ENCODE measurements at places on chromosomes 12 and 14.

- no peak for DNase-seq
Observed at GRCh38 chr14:55514819-55515490, 65.1 kb upstream of the KTN1 start.

- no peak for DNase-seq
Observed at GRCh38 chr12:3133405-3133783, 56.2 kb downstream of the TSPAN9 start.

DNA sequence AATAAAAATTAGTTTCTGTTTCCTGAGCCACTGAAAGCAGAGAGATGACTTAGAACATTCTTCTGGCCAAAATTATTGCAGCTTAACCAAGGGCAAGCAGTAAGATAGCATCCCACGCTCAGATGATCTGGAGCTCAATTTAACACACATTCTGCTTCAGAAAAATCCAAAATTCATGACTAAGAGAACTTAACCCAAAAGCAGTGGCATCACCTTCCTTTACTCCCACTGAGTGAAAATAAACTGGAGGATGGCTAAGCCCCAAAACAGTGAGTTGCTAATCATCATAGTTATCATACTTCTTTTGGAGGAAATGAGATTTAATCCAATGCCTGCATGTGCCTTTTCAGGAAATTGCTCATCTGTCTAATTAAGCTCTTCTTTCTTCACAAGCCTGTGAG, 195.4 kb downstream of the DUSP6 start:
- DNase-seq: no peak

DNA sequence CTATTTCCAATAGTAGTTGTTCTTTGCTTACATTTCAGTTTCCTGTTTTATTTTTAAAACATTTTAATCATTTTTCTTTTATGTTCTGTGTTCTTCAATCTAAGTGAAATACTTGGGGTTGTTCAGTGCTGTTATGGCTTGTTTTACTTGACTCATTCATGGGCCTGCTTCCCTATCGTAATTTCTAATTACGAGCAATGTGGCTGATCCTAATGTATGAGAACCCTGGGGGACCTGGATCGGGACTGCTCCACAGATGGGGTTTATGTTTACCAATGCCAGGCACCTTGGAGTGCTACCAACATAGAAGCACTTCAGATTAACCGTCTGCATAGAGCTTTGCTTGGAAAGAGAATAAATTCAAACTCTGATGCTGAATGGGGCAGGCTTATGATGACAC, 29.8 kb downstream of the TECPR2 start:
- no peak for DNase-seq

DNA sequence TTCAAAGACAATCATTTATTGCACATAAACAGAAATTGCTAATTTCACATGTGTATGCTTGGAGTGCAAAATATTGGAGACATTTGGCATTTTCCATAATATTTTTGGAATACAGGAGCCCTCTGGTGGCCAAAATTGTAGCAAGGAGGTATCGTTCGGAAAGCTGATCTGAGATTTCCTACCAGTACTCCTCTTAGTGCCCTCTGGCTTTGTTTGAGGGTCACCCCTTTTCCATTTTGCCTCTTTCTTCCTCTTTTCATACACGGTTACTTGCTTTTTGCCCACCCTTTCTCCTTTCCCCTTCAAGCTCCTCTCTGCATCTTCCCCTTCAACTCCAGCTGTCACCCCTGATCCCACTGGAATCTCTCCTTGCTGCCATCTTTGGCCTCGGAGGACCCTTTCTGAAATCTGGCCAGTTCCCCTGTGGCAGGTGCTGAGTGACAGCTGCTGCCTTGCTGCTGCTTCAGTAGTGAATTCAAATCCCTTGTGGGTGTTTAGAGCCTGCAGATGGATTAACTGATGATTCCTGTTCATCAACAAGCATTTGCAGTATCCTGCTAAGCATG, 164.6 kb upstream of the PARP11 start:
- DNase-seq: no peak

- no peak for DNase-seq
Observed at GRCh38 chr14:102264355-102264754, 40.6 kb downstream of the MOK start.

GRCh38 chr14:72610831-72611200, 283.1 kb downstream of the DPF3 start:
- DNase-seq: no peak

GRCh38 chr14:100895411-100895810, 8.1 kb downstream of the RTL1 start:
- DNase-seq: no peak

- no peak for DNase-seq
Observed at GRCh38 chr14:100898465-100898864, 5.1 kb downstream of the RTL1 start.

- no peak for DNase-seq
Observed at GRCh38 chr12:94980577-94980976, 22.9 kb downstream of the NDUFA12 start.

GRCh38 chr14:102993523-102993922, 63.8 kb downstream of the CDC42BPB start:
- DNase-seq: no peak

- DNase-seq: no peak
Observed at GRCh38 chr14:54848910-54849309, 53.7 kb downstream of the GCH1 start.

GRCh38 chr12:124927201-124928094, 13.0 kb upstream of the UBC start:
- DNase-seq: peak; percentile 89

GRCh38 chr14:96808619-96809406, 11.6 kb downstream of the VRK1 start:
- DNase-seq: no peak

DNA sequence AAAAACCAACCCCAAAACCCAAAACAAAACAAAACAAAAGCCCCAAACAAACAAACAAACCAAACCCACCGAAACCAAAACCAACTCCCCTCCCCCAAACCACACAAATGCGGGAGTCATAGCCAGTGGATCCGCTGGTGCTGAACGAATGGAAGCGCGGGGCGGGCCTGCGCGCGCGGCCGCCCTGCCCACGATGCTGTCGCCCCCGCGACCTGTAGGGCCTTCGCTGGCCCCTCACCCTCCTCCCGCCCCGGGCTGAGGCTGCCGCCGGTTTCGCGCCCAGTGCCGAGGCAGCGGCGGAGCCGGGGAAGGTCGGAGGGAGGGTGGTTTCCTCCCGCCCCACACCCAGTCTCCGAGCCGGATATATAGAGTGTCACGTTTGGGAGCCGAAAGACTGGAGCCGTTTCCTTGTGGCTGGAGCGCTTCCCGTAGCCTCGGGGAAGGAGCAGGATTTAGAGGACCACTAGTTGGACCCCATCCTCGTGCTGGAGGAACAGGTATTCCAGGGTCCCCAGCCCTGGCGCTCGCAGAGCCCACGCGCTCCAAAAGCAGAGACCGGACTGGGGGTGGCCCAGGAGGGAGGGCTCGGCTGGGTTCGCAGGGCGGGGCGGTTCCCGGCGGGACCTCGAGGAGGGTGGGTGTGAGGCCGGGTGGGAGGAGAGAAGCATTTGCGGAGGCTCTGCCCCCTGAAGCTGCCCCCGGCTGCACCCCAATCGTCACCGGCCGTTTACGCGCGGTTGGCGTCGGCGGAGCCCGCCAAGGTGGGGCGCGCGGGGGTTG, at the start of gene FAR2:
Gene FAR2 (plus strand): TSS at position 368 of the 780 bp plus-strand sequence. CDS start 121,172 bp downstream, outside the sequence.
- peak; percentile 45 for DNase-seq

DNA sequence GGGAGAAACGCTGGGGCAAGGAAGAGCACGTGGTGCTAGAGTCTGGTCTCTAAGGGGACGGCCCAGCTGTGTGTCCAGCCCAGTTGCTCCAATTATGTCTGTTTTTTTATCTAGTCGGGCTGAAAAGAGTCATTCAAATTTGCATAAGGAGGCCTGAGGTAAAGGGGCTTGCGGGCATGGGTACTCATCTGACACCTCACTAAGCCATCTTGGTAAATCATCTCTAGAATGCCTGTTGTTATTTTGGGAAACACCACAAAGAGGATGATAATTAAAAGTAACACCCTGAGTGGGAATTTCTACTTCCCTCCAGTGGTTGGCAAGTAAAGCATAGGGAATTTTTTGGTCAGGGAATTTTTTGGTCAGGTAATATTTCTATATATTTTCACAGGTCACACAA, 196.1 kb upstream of the ALG10B start:
- DNase-seq: no peak

DNA sequence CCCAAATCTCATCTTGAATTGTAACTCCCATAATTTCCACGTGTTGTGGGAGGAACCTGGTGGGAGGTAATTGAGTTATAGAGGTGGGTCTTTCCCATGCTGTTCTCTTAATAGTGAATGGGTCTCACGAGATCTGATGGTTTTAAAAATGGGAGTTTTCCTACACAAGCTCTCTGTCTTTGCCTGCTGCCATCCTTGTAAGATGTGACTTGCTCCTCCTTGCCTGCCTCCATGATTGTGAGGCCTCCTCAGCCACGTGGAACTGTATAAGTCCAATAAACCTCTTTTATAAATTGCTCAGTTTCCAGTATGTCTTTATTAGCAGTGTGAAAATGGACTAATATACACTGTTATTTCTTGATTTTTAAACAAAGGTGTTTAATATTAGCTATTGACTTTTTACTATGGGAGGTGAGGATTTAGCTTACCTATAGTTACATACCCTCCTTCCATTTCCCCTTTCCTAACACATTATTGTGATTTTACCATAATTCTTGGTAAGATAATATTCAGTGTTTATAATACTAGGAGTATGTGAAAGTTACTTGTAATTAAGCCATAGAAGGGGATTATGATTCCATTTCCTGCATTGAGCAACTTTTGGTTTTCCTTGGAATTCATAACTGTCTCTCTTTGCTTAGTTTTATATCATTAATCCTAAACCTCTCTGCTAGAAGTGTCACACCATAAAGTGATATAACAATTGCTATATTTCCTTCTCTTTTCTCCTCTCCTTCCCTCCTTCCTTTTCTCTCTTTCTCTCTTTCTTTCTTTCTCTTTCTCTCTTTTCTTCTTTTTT, 151.0 kb upstream of the KRAS start:
- no peak for DNase-seq

- no peak for DNase-seq
Observed at GRCh38 chr14:25053585-25053984, 3.6 kb upstream of the STXBP6 start.

DNA sequence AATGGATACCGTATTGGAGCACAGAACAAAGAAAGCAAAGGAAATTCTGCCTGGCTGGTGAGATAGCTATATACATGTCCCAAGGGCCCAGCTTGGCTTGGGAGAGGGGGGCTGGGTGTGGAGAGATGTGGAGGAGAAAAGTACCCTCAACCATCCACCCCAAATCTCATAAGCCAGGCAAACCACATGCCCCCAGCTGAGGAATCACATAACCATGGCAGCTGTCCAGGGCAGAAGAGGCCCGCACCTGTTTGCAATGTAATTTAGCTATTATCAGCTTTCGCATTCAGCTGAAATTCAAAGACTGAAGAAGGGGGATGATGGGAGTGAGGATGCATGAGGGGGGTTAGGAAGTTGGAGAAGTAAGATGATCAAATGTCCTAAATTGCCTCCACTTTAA, 196.1 kb downstream of the TBX5 start:
- DNase-seq: no peak

DNA sequence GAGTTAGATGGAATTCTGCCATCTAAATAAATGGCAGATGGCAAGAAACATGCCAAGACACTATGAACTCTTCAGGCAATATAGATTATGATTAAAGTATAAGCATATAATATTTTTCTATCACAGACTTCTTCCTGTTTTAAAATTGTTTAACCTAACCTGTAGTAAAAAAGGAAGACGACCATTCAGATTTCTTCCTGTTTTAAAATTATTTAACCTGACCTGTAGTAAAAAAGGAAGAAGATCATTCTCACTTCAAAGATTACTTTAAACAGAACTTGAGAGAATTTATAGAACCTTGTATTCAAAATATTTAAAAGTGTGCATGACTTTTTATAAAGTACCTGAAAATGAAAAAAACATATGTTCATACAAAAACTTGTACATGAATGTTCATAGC, 63.5 kb downstream of the RPS6KA5 start:
- no peak for DNase-seq

DNA sequence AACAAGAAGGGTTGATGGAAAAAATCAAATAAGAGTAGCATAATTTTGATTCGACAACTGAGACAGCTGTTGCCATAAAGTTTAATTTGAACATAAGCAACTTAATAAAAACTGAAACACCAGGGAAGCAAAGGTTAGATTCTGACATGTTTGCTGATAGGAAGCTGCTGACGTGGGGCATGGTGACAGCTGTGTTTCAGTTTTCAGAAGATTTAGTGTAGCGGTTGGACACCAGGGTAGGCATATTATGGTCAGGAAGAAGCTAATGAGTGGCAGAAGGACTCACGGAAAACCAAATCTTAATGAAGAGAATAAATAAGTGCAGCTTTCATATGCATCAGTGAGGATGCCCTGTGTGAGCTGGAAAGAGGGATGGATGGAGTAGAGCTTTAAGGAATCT, 336.7 kb upstream of the RPL10L start:
- no peak for DNase-seq

DNA sequence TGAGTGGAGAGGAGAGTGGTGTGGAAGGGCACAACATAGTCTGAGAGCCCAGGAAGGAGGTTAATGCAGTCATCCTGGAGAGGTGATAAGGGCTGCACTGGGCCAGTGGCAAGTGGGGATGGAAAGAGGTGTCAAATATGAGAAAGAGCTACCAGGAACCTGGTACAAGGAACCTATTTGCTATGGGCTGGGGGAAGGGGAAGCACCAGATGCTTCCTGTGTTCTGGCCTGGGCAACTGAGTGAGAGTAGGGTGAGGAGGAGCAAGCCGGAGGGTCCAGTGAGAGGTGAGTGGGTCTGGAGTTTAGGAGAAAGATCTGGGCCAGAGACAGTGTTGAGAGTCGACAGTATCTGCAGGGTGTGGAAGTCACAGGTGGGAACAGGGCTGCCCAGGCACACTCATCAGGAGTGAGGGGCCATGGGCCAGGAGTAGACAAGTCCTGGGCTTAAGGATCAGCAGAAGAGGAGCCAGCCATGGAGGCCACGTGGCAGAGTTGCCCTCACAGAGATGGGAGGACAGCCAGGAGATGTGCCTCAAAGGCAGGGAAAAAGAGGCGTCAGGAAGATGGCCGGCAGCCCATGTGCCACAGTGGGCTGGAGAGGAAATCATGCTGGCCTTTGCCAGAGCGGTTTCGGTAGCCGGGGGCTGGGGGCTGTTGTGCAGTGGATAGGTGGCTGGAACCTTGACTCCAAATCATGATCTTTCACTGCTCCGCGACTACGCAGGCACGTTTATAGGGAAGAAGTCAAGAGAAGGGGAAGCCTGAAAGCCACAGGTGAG, 2.9 kb upstream of the AQP6 start:
- DNase-seq: no peak

DNA sequence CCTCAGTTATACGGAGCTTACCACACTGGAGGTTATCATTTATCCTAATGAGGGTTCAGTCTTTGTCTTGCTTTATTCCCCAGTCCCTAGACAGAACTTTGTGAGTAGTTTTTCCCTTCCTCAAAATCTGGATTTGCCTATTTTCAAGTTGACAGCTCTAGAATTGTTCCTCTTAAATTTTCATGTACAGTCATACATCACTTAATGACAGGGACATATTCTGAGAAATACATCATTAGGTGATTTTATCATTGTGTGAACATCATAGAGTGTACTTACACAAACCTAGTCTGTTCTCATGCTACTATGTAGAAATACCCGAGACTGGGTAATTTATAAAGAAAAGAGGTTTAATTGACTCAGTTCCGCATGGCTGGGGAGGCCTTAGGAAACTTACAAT, 3.1 kb downstream of the PRKAB1 start:
- no peak for DNase-seq

Measured in stimulated activated CD4-positive, alpha-beta T cell treated with anti-CD3 and anti-CD28 coated beads, Interleukin-4, amount 100 ng/mL, for 4 hours (primary cell).